ENCODE measurements at places on chromosomes 2 and 18.

DNA sequence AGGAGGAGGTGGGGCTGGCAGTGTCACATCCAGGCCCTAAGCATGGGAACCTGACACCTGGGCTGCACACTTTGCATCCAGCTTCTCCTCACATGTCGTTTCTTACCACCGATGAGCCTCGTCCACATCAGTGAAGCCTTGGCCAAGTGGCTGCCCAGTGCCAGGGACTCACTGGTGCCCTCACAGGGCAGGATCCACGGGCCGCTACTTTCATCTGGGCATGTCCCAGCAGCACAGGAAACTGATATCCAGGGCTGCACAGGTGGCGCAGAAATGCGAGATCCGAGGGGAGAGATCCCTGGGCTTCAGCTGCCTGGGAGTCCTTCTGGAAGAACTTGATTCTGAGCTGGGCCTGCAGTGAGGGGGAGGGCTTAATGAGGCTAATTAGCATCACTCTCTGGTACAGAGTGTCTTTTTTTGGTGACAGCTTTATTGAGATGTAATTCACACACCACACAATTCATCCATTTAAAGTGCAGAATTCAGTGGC, 291.6 kb upstream of the HDAC4 start:
- no peaks in the 10 kb centered on the region for H3K4me1 ChIP-seq
- no peak for DNase-seq
- no peaks in the 10 kb centered on the region for H3K36me3 ChIP-seq
- H3K4me3 ChIP-seq = no peak overlapping the region
- peaks cover 2% of the 10 kb centered on the region for H3K27me3 ChIP-seq

DNA sequence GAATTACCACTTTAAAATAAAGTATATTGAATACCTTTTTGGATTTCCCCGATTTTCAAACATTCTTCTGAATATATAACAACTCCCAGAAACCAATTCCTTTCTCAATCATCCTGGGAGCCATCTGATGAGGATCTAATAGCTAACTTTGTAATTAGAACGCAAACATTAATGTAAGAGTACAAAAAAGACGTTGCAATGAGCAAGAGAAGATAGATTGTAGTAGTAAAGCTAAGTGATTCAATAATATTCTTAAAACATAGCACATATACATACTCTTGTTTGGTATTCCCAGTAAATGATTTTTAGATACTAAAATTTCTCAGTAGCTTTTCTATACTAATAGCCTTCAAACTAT, 1.1 kb downstream of the ABCA12 start:
- no peaks in the 10 kb centered on the region for H3K4me1 ChIP-seq
- H3K27me3 ChIP-seq = no peaks in the 10 kb centered on the region
- no peaks in the 10 kb centered on the region for H3K36me3 ChIP-seq
- H3K27ac ChIP-seq = no peak overlapping the region
- DNase-seq = no peak
- H3K4me3 ChIP-seq = no peak overlapping the region

- no peak for DNase-seq
- H3K27ac ChIP-seq = no peak overlapping the region
- H3K4me1 ChIP-seq = no peaks in the 10 kb centered on the region
Observed at GRCh38 chr2:239959059-239959971, 65.8 kb downstream of the NDUFA10 start.

GRCh38 chr2:73009177-73009839, 62.2 kb downstream of the SFXN5 start:
- peaks cover 3% of the 10 kb centered on the region for H3K36me3 ChIP-seq
- H3K27me3 ChIP-seq = no peaks in the 10 kb centered on the region
- no peak for DNase-seq
- H3K27ac ChIP-seq = no peak overlapping the region
- H3K4me3 ChIP-seq = no peak overlapping the region

DNA sequence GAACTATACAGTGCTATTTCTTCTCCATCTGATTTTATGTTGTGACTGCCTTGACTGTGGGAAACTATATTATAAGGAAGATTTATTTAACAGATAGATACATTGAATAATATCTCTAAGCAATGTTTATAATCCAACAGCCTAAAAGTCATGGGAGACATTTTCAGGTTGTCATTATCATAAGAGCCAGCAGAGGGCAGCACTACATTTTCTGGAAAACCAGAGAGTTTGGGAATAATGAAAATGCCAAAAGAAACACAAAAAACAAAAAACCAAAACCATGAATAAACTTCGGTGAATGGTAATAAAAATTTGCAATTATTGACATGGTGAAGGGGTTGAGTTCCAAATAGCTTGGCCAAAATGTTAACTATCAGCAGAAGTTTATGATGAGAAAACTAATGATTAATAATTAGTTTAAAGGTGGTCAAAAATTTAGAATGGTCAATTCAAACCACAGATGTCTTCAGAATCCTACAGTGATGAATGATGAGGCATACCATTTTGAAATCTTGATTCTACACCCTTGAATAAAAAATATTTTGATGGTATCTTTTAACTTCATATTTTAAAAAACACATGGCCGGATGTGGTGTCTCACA, 4.7 kb downstream of the EEF1B2 start:
- no peaks in the 10 kb centered on the region for H3K27me3 ChIP-seq
- H3K4me3 ChIP-seq = no peak overlapping the region
- peak overlapping the region; percentile 42 for H3K27ac ChIP-seq
- H3K4me1 ChIP-seq = peaks cover 32% of the 10 kb centered on the region
- peak; percentile 17 for DNase-seq

- H3K4me3 ChIP-seq = no peak overlapping the region
- H3K27ac ChIP-seq = no peak overlapping the region
- no peak for DNase-seq
- peaks cover 7% of the 10 kb centered on the region for H3K36me3 ChIP-seq
- peaks cover 6% of the 10 kb centered on the region for H3K4me1 ChIP-seq
Observed at GRCh38 chr2:232931636-232932035, 61.6 kb downstream of the SNORC start.

DNA sequence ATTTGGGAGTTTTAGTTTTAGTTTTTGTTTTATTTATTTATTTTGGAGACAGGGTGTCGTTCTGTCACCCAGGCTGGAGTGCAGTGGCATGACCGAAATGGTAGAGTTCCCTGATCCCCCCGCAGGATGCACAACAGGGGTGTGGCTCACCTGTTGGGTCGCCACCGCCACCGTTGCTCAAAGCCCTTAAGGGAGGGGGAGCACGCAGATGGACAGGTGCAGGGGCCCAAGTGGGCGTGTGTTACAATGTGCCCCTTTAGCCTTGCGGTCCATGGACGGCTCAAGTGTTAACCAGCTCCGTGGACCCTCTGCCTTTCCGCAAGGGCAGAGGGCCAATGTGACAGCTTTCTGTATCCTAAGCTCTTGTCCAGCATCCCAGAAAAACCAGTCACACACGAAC, 61.4 kb upstream of the REL start:
- H3K27me3 ChIP-seq = no peaks in the 10 kb centered on the region
- H3K27ac ChIP-seq = peak overlapping the region; percentile 97
- no peaks in the 10 kb centered on the region for H3K36me3 ChIP-seq

DNA sequence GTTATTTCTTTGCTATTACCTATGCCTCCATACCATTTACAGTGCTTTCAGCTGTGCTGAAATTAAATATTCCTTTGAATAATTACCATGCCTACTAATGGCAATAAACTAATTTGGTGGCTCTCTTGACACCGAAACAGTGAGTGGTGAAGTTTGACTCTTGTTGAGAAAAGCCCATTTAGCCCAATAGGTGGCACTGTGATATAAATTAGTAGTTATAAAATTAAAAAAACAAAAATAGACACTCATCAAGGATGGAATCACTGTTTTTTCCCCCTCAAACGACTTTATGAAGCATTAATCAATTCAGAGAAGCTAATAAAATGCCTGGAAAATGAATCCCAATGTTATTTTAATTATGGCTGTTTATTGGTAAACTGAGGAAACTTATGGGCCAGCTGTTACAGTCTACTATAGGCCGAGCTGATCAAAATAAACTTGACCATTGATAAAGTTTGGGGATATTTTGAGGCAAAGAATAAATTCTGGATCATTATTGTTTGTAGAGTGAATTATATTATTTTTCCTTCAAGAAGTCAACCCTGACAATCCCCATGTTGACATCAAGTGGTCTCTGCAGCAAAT, 339.6 kb downstream of the TRIB2 start:
- H3K4me3 ChIP-seq = no peak overlapping the region
- H3K27me3 ChIP-seq = peaks cover 20% of the 10 kb centered on the region
- no peaks in the 10 kb centered on the region for H3K4me1 ChIP-seq
- H3K27ac ChIP-seq = no peak overlapping the region

DNA sequence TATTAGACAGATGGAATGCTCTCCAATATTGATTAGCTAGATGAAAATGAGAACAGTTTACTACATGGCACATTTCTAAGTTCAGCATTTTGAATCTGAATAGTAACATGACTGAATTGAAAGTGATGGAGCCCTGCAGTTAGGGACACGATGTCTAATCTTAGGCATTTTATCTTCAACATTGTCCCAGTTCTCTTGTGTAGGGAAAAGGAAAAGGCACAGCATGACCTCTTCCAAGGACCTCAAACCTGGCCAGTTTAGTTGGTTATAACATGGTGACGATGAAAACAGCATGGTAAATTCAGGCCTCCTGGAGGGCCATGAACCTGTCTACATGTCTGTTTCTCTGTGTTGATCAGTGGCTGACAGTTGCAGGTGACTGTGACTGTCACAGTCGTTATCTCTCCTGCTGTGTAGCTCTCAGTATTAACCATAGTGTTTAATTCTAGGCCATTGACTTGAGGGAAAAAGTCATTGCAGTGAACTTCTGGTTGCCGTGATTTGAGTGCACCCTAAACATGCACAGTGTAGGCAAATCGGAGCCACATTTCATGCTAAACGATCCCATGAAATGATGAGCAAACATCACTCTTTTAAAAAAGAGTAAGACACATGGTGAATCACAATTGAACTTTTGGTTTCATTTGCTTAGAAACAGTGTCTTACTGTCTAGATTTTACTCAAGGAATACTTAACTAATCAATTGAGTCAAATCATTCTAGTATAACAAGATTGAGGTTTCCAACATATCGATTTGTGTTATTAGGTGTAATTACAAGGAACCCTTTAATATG, 129.7 kb downstream of the PHLPP1 start:
- peak overlapping the region; percentile 90 for H3K27ac ChIP-seq
- peaks cover 4% of the 10 kb centered on the region for H3K36me3 ChIP-seq
- H3K4me3 ChIP-seq = peak overlapping the region; percentile 45
- peak; percentile 69 for DNase-seq
- H3K4me1 ChIP-seq = peaks cover 41% of the 10 kb centered on the region
- H3K27me3 ChIP-seq = no peaks in the 10 kb centered on the region

GRCh38 chr2:42587526-42588117, 19.2 kb downstream of the MTA3 start:
- H3K4me3 ChIP-seq = no peak overlapping the region
- no peak for DNase-seq
- H3K4me1 ChIP-seq = peaks cover 2% of the 10 kb centered on the region
- H3K27ac ChIP-seq = no peak overlapping the region
- peaks cover 10% of the 10 kb centered on the region for H3K36me3 ChIP-seq
- no peaks in the 10 kb centered on the region for H3K27me3 ChIP-seq

DNA sequence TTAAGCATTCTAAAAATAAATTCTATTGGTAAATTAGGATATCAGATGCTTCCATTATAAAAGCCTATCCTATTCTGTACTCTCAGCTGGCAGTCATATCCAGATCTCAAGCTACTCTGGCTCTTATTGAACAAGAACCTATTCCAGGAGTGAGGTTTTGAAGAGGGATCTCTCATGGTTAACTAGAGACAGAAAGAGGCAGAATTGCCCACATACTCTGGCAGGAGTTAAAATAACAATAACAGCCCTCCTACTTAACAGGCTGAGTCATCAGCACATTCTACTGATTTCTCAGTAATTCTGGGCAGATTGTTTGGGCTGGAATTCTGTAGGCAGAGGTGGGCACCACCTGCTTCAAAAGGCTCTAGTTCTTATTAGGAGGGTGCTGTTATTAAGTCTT, 142.0 kb upstream of the UNC80 start:
- no peak overlapping the region for H3K4me3 ChIP-seq
- H3K36me3 ChIP-seq = no peaks in the 10 kb centered on the region
- H3K27ac ChIP-seq = no peak overlapping the region
- no peak for DNase-seq
- no peaks in the 10 kb centered on the region for H3K4me1 ChIP-seq

DNA sequence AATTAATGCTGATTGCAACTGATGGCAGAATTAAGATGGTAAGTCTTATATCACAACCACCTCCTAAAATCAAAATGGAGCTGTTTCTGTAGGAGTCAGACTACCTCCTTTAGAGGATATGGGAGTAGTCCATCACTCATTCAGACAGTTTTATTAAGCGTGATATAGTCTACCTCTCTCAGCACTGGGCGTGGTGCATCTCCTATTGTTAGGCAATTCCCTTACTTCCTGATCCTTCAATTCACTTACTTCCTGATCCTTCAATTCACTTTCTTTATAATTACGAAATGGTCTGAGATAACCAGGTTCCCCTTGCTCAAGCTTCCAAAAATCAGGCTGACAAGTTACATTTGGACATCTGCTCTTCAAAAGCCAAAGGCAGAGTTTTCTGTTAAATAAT, 31.9 kb downstream of the ATP8B1 start:
- no peak overlapping the region for H3K27ac ChIP-seq
- DNase-seq = no peak
- peaks cover 2% of the 10 kb centered on the region for H3K4me1 ChIP-seq
- H3K27me3 ChIP-seq = no peaks in the 10 kb centered on the region
- H3K4me3 ChIP-seq = no peak overlapping the region

DNA sequence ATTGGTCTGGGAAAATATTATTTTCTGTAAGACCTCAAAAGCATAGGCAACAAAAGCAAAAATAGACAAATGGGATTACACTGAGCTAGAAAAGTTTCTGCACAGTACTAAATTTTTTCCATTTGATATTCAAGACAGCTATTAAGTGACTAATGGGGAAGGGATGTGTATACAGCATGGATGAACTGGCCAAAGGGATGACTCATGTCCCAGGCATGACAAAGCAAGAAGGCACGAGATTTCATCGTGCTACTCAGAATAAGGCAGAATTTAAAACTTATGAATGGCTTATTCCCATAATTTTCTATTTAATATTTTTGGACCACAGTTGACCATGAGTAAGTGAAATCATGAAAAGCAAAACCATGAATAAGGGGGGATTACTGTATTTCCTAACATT, 1250.1 kb upstream of the GYPC start:
- no peaks in the 10 kb centered on the region for H3K4me1 ChIP-seq
- no peak for DNase-seq
- no peaks in the 10 kb centered on the region for H3K27me3 ChIP-seq
- no peak overlapping the region for H3K27ac ChIP-seq
- no peak overlapping the region for H3K4me3 ChIP-seq

GRCh38 chr2:11264818-11265217, 79.6 kb downstream of the ROCK2 start:
- peaks cover 9% of the 10 kb centered on the region for H3K36me3 ChIP-seq
- no peaks in the 10 kb centered on the region for H3K27me3 ChIP-seq
- H3K27ac ChIP-seq = no peak overlapping the region
- no peak for DNase-seq
- no peak overlapping the region for H3K4me3 ChIP-seq
- H3K4me1 ChIP-seq = no peaks in the 10 kb centered on the region

DNA sequence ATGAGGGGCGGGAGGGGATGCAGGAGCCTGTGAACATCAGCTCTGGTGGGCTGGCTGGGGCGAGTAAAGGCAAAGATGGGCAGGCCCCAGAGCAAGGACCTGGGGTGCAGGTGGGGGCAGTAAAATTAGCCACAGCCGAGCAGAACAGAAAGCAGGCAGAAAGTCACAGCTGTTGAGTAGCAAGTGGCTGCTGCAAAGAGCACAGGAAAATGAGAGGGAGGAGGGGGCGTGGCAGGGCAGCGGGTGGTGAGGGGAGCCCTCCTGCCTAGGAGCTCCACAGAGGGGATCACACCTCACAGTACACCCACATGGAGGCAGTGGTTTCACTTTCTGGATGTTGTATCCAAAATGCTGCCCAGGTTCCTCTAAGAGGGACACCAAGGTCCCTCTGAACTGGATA, 79.6 kb downstream of the LBH start:
- peaks cover 3% of the 10 kb centered on the region for H3K36me3 ChIP-seq
- H3K27ac ChIP-seq = no peak overlapping the region
- peak; percentile 18 for DNase-seq
- H3K4me1 ChIP-seq = peaks cover 37% of the 10 kb centered on the region
- no peaks in the 10 kb centered on the region for H3K27me3 ChIP-seq
